ENCODE measurements at places on chromosomes 6 and 20.
A peak's percentile ranks its signal among the peaks of the same experiment; 100 is the strongest.

- no peak for DNase-seq
These were observed 6.5 kb upstream of the RNF24 start for GRCh38 chr20:4021906-4022305.

DNA sequence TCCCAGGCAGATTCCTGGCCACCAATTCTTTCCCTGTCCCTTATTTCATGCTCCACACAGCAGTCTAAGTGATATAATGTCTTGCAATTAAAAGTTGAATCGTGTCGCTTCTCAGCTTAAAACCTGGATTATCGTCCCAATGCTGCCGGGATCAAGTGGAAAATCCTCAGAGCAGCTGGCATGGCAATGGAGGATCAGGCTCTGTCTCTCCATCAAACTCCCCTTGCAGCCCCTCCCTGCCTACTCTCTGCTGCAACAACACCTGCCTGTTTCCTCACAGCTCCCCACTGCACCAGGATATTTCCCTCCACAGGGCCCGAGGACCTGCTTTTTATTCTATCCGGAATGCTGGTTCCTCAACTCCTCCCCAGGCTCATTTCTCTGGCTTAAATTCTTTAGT lies 277.1 kb downstream of the SYNE1 start:
- peak; percentile 78 for DNase-seq

DNA sequence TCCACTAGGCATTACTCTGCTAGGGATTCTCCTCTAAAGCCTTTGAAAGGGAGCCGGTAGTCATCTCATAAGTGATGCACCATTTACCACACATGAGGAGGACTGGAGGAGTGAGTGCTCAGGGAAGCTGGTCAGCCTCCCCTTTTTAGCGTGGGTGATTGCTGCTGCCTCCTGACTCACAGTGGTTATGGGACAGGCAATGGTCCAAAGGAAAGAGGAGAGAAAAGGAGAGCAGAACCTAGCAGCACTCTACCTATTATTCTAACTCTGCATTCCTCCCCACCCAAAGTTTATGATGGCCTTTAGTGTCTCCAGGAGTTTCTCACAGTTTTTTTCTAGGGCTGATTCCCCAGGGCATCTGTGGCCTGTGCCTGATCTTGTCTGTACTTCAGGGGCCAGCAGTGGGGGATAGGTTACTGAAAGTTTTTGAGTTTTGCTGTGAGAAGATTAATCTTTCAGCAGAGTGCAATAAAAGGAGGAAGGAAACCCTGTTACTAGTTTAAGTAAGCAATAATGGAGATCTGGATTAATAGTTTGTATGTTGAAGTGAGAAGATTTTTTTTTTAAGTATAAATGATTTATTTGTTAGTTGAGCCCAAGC lies 36.4 kb upstream of the GCLC start:
- peak; percentile 29 for DNase-seq

DNA sequence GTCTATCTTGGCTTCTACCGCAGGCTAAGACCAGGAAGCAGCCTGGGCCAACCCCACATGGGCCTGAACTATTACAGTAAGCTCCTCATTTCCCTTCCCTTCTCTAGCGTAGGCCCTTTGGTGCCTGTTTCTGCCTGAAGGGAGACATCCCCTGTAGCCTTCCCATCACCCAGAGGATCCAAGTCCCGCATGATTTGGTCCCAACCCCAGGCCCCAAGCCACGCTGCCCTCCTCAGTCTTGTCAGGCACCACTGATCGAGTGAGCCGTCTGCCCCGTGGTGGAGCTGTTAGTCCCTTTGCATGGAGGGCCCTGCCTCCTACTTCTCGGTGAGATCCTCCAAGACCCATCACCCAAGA lies 46.4 kb downstream of the EBF4 start:
- no peak for DNase-seq

DNA sequence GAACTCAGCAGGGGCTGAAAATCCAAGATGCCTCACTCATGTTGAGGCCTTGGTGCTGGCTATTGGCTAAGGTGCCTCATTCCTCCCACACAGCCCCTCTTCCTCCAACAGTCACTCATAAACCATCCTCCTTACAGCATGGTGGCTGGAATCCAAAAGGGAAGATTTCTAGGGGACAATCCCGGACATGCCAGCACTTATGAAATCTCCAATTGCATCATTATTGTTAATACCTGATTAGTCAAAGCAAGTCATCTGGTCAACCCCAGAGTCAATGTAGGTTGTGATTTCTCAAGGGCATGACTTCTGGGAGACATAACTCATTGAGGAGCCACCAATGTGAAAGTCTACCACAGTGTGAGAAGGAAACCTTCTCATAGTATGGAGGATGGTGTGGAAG lies 506.6 kb upstream of the NOX3 start:
- no peak for DNase-seq

All from tongue (tissue), 3 donors.